Activated naive CD8-positive, alpha-beta T cell treated with anti-CD3 and anti-CD28 coated beads, Interleukin-2, amount 50 U/mL, for 16 hours (primary cell): ENCODE measurements at places on chromosomes 1 and 21.

GRCh38 chr1:1630965-1631781 is 800 bp upstream of the MMP23B start:
- no peak for DNase-seq

DNA sequence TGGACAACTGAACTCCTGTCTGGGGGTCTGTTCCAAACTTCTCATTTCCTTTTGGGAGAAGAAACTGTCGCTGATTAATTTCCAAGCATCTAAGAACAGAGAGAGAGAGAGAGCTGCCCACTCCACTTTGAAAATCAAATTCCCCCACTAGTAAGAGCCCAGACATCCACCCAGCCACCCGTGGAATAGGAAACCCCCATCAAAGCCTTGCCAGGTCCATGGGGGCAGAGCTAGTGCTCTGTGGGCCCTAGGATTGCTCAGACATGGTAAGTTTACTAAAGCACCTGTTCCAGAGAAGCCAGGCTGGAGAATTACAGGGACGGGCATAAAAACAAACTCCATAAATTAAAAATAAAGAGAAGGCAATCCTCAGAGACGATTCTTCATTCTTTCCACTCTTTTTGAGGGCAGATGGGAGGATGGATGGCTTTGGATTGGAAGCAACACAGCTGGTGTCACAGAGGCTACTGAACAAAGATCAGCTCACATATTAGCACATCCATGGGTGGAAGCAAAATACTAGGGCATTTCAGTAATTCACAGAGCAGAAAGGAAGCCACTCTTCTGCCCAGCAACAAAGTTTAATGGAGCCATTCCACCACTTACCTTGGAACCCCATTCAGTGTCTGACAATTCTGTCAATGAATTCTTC is 103.9 kb downstream of the COLGALT2 start:
- DNase-seq = no peak

DNA sequence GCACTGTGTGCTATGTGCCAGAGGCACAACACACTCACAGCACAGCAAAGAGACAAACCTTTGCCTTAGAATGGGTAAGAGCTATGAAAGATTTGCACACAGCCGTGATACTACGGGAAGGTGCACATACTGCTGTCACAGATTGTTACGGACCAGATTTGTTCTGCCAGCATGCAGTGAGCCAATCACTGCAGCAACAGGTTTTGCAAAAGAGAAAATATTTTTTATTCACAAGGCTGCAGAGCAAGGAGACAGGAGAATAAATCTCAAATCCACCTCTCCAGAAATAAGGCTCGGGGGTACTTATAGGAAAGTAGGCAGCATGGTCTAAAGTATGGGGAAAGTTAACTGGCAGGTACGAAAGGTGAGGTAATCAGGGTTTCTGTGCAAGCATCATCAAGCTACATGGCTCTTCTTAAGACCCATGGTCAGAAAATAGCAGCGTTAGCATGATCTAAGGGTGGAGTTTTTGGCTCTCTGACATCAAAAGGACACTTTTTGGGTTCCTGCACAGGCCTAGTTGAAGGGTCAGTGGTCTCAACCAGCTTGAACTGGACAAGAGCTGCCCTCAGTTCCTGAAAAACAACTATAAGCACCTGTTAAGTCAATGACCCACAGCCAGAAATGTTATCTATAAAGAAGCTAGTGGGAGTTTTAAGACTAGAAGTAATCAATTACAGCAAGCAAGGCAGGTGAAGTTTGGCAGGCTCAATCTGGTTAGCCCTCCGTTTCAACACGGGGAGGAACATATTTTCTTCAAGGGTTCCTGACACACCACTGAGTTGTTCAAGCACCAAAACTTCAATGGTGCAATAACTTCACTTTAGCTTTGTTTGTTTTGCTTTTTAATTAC is 186.0 kb downstream of the SLC35F3 start:
- no peak for DNase-seq

GRCh38 chr1:183842795-183843144 is 37.9 kb downstream of the RGL1 start:
- DNase-seq = no peak

DNA sequence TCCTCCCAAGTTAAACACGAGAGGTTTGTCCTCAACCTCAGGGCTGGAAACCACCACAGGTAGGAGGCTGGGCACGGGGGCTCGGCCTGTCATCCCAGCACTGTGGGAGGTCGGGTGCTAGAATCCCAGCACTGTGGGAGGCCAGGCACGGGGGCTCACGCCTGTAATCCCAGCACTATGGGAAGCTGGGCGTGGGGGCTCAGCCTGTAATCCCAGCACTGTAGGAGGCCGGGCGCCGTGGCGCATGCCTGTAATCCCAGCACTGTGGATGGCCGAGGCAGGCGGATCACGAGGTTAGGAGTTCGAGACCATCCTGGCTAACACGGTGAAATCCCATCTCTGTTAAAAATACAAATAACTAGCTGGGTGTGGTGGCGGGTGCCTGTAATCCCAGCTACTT is 6.7 kb upstream of the CDK11A start:
- DNase-seq = no peak

GRCh38 chr1:203742436-203742835 is 22.5 kb upstream of the LAX1 start:
- DNase-seq = no peak
